Stimulated activated CD4-positive, alpha-beta T cell treated with anti-CD3 and anti-CD28 coated beads, Interleukin-1b, Interleukin-23, amount 100 ng/mL, for 1 hour (primary cell): ENCODE measurements at places on chromosomes 5 and 9.

- no peak for DNase-seq
These were observed 136.9 kb downstream of the ARHGAP26 start for GRCh38 chr5:142906863-142907671.

DNA sequence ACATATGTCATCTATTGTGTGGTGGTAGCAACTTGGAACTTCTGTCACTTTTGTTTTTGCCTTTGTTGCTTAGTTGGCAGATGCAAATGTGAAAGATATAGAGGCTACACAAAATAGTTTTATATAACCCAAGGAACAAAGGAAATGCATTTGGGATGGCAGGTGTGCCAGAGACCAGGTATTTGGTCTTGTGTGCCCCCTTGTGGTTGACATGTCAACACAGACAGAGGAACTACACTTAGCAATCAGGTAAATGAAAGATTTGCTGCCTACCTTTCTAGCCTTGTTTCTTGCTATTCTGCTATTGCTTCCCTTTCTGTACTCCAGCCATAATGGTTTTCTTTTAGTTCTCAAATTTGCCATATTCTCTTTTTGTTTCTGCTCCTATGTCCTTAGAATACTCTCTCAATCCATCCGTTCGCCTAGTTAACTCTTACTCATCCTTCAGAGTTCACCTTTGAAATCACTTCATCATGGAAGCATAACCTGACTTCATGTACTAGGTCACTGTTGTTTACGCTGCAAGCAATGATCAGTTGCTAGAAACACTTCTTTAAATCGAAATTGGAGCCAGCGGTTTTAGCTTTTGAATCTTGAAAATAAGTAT is 119.5 kb downstream of the TRPM3 start:
- DNase-seq = no peak

DNA sequence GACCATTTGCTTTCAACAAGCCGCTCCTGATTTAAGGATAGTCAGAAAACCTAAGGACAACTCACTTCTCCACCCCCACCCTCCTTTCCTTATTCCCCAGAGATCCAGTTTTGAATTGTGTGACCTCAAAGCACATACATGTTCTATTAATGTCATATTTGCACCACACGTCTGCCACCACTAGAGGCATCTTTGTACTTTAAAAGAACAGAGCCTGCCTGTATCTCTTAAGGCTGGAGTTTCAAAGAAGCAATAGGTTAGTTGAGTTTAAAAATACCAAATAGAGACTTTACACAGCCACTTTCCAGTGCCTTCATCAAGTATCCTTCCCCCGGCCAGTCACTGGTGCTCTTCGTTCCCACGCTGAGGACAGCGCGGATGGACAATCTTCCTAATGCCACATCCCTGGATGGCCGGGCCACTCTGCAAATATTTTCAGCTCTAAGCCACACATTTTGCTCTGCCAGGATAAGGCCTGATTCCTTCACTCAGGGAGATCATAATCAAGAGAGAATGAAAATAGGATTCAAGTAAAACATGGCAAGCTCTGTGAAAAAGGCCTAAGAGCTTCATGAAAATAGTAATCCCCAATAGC is 146.3 kb downstream of the SNCAIP start:
- no peak for DNase-seq

DNA sequence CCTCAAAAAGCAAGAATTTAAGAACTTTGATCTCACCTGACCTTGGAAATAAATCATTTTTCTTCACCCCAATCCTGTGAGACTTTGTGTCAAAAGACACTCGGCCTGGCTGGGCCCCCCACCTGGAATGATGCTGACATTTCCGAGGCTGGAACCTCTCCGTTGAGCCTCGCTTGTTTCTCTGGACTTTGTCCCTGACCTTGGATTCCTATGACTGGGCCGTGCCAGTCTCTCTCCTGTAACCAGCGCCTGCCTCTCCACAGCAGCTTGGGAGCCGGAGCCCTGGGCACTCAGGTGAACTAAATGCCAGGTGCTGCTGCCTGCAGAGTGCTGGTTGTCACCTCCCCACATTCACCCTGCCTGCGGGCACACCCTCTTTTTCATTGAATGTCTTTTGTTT is 62.7 kb downstream of the RETREG1 start:
- DNase-seq = no peak

GRCh38 chr9:95726756-95727155 is 148.7 kb upstream of the ERCC6L2 start:
- DNase-seq = no peak

DNA sequence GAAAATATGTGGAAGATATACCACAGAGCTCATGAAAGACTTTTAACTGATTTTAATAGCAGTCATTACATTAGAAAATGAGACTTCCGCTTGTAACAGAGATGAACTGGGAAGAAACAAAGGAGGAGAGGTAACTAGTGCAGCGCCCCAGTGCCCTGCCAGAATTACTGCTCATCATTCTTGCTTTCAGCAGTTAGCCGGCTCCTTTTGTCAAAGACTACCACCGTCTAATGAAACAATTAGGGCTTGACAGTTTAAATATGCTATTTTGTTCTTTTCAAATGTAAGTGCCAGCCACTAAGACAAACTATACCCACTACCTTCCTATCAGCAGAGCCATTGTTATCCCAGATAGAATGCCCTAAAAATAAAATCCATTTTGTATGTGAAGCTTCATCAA is 328.4 kb downstream of the EFNA5 start:
- DNase-seq = no peak

DNA sequence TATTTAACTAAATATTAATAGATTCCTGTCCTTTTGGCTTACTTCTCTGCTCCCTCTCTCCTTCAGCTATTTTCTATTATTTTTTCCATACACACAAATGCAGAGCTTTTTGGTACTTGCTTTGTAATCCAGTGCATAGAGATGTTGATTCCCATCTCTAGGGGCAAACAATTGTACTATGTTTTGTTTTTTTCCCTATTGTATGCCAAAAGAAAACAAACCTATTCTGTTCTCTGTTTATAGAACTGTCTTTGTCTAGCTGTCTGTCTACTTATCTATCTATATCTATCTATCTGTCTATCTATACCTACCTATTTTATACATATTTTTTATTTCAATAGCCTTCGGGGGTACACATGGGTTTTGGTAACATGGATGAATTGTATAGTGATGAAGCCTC is 121.6 kb upstream of the LIFR start:
- no peak for DNase-seq
